ENCODE measurements at places on chromosomes 11 and 22. TPM values are rescaled to one million over a fixed set of nuclear protein-coding genes. Genes with fewer than 3 reads are reported as not detected.

GRCh38 chr11:75994616-75995015 is 179.6 kb downstream of the UVRAG start:
- no peak overlapping the region for H3K4me3 ChIP-seq
- DNase-seq = no peak
- H3K27me3 ChIP-seq = no peaks in the 10 kb centered on the region
- H3K36me3 ChIP-seq = no peaks in the 10 kb centered on the region

The SCUBE1 gene
- 3.9 TPM for total RNA-seq

DNA sequence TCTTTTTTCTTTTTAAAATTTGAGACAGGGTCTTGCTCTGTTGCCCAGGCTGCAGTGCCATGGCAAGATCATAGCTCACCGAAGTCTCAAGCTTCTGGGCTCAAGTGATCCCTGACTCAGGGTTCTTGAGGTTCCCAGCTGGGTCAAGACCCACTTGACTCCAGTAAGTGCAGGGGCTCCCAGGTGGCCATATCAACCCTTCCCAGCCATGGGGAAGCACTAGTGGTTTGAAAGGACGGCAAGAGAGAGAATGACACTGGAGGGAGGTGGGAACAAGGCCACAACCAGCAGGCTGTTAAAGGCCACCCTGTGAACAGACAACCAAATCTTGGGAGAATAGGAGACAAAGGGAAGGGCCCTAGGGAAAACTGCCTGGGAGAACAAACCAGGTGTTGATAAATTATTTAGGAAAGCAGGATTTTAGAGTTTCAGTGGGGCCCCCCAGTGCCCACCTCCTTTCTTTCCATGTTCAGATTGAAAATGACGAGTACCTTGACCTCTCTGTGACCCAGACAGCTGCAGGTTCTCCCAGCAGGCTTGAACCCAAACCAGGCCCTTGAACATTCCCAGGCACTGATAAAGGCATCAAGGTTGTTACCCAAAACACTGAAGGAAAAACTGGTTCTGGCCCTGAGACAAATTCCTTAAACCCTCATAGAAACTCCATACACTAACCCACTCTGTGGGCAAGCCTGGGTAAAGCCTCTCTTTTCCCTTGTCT is 28.8 kb downstream of the KLHL22 start:
- H3K27ac ChIP-seq = no peak overlapping the region
- no peaks in the 10 kb centered on the region for H3K27me3 ChIP-seq
- H3K4me1 ChIP-seq = no peaks in the 10 kb centered on the region
- DNase-seq = no peak
- no peak overlapping the region for H3K4me3 ChIP-seq

The ADAMTS15 gene
- 0.44 TPM for total RNA-seq

The SNX32 gene
- total RNA-seq = not detected

DNA sequence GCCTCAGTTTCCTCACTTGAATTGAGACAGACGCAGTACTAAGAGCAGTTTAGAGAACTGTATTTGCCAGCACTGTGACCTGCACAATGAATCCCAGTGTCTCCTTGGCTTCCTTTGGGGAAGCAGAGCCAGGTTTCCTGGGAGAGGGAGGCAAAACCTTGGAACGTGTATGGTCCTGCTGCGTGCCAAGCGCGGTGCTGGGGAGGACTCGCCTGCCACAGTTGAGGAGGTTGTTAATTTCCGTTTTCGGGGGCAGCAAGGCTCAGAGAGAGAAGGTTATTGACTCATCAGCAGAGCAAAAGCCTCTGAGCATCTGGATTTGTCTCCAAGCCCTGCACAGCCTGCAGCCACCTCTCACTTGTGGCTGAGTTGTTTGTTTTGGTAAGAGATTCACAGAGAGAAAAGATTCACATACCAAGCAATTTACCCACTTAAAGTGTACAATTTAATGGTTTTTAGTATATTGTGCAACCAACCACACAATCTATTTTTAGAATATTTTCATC is 10.8 kb downstream of the SYT12 start:
- no peak overlapping the region for H3K4me3 ChIP-seq
- no peaks in the 10 kb centered on the region for H3K36me3 ChIP-seq
- no peaks in the 10 kb centered on the region for H3K27me3 ChIP-seq
- DNase-seq = no peak
- H3K4me1 ChIP-seq = peaks cover 35% of the 10 kb centered on the region

The RIC3 gene
- total RNA-seq = not detected

GRCh38 chr11:10114593-10115404 is 179.2 kb downstream of the SBF2 start:
- no peaks in the 10 kb centered on the region for H3K4me1 ChIP-seq
- no peak for DNase-seq
- H3K4me3 ChIP-seq = no peak overlapping the region
- H3K36me3 ChIP-seq = no peaks in the 10 kb centered on the region

- H3K4me1 ChIP-seq = no peaks in the 10 kb centered on the region
- H3K27me3 ChIP-seq = no peaks in the 10 kb centered on the region
- no peak overlapping the region for H3K4me3 ChIP-seq
- DNase-seq = no peak
- H3K36me3 ChIP-seq = no peaks in the 10 kb centered on the region
- H3K27ac ChIP-seq = no peak overlapping the region
Observed at GRCh38 chr11:91373497-91373896, 851.1 kb upstream of the FAT3 start.

DNA sequence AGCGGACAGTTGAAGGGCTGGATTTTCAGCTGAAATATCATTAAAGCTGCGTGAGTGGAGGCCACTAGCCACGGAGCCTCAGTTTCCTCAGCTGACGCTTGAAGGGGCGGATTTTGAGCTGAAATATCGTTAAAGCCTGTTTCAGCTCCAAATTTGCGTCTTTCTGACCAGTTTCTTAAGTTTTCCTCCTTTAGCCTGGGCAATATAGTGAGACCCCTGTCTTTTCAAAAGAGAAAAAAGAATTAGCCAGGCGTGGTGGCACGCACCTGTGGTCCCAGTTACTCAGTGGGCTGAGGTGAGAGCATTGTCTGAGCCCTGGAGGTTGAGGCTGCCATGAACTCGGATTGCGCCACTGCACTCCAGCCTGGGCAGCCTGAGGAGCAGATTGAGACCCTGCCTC is 3.7 kb downstream of the AP2A2 start:
- no peaks in the 10 kb centered on the region for H3K27me3 ChIP-seq
- H3K36me3 ChIP-seq = peaks cover 5% of the 10 kb centered on the region
- DNase-seq = no peak
- no peak overlapping the region for H3K27ac ChIP-seq

The POU2AF2 gene
- not detected for total RNA-seq

DNA sequence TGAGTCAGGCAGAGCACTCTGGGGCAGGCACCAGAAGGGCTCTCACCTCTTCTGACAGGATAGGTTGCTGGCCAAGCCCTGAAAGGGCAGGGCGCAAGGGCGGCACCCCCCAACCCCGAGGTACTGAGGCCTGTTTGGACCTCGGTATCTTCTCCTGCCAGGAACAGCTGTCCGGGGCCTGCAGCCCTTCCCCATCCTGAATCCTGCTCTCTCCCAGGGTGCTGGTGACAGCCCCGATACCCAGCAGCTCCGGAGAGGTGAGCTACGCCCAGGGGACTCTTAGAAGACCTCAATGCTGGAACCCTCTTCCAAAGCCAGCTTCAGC is 79.1 kb downstream of the PHF21B start:
- no peak for DNase-seq
- no peaks in the 10 kb centered on the region for H3K27me3 ChIP-seq

GRCh38 chr22:42114721-42115120 is 15.9 kb downstream of the CYP2D6 start:
- H3K4me1 ChIP-seq = no peaks in the 10 kb centered on the region
- H3K27ac ChIP-seq = no peak overlapping the region
- no peaks in the 10 kb centered on the region for H3K36me3 ChIP-seq
- peak; percentile 26 for DNase-seq

The APOA5 gene
- total RNA-seq = 0.12 TPM

The SUSD2 gene
- total RNA-seq = 6.6 TPM

DNA sequence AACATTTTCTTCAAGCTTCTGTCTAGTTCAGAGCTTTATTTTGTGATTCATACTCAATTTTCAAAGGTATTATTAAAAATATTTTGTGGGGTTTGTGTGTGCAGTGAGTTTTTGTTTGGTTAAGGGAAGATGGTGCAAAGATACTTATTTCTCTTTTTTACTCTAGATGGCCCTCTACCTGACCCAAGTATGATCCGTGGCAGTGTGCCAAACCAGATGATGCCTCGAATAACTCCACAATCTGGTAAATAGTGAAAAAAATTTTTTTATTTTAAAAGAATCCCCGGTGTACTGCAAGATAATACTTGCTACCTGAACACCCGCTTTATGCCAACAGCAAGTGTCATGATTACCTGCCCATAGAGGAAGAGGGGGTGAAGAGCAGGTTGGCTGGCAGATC is 54.2 kb downstream of the EP300 start:
- no peak overlapping the region for H3K27ac ChIP-seq
- DNase-seq = no peak
- no peaks in the 10 kb centered on the region for H3K4me1 ChIP-seq
- H3K27me3 ChIP-seq = no peaks in the 10 kb centered on the region
- no peak overlapping the region for H3K4me3 ChIP-seq

GRCh38 chr11:23263466-23263865 is 403.2 kb upstream of the CCDC179 start:
- no peak overlapping the region for H3K27ac ChIP-seq
- DNase-seq = no peak
- H3K36me3 ChIP-seq = no peaks in the 10 kb centered on the region
- no peak overlapping the region for H3K4me3 ChIP-seq
- no peaks in the 10 kb centered on the region for H3K4me1 ChIP-seq

The VPREB3 gene
- total RNA-seq = 2.4 TPM

DNA sequence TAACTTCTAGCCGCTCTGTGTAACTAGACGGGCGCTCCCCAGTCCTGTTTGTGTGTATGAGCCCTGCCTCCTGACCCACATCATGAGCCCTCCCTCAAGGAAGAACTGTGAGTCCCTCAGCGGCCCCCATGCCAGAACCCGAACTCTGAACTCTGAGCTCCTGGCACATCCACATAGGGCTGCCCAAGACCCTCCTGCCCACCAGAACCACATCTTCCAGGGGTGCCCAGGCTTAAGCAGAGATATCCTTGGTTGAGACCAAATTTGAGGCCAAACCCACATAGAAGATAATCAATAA is 3.0 kb downstream of the TRIM29 start:
- no peaks in the 10 kb centered on the region for H3K36me3 ChIP-seq
- H3K4me1 ChIP-seq = peaks cover 8% of the 10 kb centered on the region
- no peaks in the 10 kb centered on the region for H3K27me3 ChIP-seq
- H3K4me3 ChIP-seq = no peak overlapping the region

The KMT5B gene
- total RNA-seq = 35.1 TPM

The MS4A15 gene
- 1.5 TPM for total RNA-seq

All from HCT116 (cell line).